ENCODE measurements at places on chromosomes 12 and 14.

DNA sequence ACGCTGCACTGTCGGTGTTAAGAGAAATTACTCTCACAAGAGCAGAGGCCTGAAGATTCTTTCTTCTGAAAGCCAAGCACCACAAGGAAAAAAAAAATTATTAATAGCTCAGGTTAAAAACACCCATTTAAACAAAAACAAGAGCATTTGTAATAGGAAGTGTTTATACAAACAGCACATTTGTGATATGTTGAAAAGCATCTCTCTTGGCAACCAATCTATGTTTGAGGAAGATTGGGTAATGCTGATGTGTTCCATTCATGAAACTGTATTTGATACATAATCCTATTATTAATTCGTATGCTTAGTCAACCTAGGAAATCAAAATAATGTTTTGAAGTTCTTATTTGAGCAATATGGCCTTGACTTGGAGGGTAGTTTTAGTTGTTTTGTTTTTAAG lies 36.5 kb downstream of the SSPN start:
- DNase-seq = no peak

DNA sequence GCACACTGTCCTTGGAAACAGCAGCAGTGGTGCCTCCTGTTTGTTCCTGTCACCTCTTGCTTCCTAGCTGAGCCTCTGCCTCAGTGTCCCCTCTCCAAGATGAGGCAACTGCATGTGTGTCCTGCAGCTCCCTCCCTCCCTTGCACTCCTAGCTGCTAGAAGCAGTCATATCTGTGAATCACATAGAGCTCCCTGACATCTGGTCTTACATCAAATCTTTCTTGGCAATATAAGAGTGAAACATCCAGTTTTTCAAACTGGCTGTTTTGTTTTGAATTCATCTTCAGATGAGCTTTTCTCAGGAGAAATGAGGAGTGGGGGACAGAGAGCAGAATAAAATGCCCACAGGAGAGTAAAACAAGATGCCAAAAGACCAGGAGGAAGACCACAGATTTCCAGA lies 103.7 kb downstream of the VCPKMT start:
- no peak for DNase-seq

GRCh38 chr12:121628536-121628935 lies 2.2 kb downstream of the ORAI1 start:
- DNase-seq = no peak

- no peak for DNase-seq
Measured at GRCh38 chr14:99522457-99522891, 41.3 kb downstream of the CCNK start.

- no peak for DNase-seq
Measured at GRCh38 chr12:28497889-28498411, 307.7 kb downstream of the CCDC91 start.
